ENCODE measurements at places on chromosomes 1 and 21.

DNA sequence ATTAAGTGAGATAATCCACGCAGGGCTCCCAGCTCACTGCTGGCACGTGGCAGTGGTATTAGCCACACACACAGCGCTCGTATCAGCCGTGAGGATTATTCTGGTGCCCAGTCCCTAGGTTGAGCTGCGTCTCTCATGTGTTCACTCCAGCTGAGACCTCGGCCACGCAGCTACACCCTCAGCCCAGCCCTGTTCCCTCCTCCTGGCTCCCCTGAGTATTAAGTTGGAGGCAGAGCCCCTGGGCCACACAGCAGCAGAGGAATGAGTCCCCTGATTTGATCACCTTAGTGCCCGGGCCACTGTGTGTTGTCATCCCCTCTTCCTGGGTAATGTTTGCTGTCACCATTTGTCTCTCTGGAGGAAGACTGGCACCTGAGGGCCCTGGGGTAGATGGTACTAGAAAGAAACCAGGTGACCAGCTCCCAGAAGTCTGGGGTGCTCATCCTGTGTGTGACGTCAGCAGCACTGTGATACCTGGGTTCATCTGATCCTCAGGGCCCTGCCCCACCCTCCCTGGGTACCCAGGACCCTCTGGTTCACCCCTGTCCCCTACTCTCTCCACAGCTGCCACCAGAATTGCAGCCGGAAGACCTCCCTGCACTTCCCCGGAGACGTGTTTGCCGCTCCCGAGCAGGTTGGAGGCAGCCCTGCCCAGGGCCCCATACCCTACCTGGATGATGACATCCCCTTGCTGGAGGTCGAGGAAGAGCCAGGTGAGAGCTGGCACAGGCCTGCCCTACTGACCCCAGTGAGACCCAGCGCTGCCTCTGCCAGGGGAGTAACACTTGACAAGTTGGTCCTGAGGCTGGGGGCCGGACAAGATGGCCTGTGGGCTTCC lies 40.1 kb downstream of the DISP3 start:
- no peak for DNase-seq

DNA sequence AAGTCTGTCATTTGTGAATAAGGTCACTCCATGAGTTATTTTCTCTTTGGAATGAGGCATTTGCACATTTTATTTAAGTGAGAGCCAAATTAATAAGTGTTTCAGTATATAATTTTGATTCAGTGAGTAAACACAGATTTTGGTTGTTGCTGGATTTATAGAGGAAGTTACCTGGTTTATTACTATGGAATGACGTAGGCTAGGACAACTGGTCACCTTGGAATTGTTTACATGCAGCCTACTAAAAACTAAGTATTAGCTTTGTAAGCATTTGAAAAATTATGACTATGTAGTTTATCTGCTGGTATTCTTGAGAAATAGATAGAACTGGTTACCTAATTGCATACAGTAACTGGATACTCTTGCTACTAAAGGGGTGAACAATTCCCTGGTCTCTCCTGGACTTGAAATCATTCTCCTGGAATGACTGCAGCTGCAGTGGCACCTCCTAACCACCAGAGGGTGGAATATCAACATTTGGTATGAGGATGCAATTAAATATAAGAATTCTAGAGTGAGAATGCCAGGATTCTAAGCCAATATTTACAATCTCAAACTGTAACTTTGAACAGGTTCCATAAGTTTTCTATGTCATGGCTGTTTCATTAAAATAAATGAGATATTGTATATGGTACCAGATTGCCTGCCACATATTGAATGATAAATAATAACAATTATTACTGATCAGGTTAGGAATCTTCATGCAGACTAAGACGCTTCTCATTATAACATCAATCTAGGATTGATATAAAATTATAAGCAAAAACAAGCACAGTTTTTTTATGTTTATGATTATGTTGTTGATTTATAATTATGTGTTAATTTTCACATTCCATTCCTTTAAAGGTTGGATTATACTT lies 3.5 kb upstream of the KRTAP27-1 start:
- DNase-seq, result peak; percentile 64

DNA sequence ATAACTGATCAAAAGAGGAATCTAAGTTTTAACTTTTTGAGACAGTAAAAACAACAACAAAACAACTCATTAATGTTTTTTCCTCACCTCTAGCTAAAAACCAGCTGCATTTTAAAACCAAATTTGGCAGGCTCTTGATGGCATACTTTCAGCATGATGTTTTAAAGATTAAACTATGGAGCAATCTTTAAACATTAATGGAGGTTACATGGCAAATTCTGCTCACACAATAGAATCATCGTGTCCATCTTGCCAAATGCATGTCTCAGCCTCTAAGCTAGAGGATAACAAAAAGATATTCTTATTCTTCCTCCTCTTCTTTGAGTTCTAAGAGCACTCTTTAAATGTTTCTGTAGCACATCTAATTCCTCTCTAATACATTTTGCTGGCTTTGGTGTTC lies 579.8 kb upstream of the PKN2 start:
- no peak for DNase-seq

DNA sequence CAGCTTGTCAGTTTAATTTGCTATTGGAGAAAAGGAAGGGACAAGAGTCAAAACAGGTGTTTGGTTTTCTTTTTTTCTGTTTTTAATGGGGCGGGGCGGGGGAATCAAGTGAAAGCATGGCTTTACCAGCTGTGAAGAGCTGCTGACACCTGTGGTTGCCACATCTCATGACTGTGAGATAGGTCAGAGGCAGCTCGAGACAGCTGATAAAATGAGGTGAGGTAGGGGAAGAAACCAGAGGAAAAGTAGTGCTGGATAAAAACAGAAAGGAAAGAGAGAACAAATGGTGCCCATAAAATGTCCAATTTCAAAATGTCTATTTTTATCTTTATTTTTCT lies 272.3 kb downstream of the NEGR1 start:
- peak; percentile 20 for DNase-seq

- DNase-seq, result peak; percentile 48
These were observed 403 bp upstream of the C1orf122 start for GRCh38 chr1:37807220-37807554.

- DNase-seq, result no peak
These were observed 167.2 kb downstream of the FMN2 start for GRCh38 chr1:240258910-240259309.

- no peak for DNase-seq
These were observed 49.4 kb upstream of the COG2 start for GRCh38 chr1:230592848-230593414.

GRCh38 chr1:111769517-111770146 lies 13.9 kb downstream of the DDX20 start:
- peak; percentile 83 for DNase-seq

DNA sequence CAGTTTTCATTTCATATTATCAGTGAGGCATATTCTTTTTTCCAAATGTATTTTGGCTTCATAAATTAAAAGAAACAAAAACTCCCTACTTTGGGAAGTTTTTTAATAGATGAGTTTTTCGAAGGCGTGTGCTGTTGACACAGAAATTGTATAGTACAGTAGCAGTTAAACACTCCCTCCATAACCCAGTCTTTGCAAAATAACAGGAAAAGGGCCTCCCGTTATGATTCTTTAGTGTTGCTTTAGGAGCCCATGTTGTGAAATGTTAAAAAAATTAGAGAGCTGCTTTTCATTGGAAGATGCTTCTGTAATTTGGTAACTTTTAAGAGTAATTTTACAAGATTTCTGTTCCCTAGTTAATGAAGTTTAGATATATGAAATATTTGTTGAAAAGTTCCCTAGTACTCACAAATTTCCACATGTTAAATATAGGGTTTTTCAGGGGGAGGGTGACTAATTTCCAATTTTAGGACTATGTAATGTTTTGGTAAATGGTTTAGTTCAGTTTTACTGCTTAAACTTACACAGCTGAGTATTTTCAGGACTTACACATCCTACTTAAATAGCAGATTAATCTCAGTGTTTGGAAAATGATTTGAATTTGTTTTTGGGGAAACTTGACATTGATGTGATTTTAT lies 2.0 kb downstream of the CAMSAP2 start:
- DNase-seq, result no peak

GRCh38 chr1:2269193-2269921 lies 41.2 kb downstream of the SKI start:
- no peak for DNase-seq

DNA sequence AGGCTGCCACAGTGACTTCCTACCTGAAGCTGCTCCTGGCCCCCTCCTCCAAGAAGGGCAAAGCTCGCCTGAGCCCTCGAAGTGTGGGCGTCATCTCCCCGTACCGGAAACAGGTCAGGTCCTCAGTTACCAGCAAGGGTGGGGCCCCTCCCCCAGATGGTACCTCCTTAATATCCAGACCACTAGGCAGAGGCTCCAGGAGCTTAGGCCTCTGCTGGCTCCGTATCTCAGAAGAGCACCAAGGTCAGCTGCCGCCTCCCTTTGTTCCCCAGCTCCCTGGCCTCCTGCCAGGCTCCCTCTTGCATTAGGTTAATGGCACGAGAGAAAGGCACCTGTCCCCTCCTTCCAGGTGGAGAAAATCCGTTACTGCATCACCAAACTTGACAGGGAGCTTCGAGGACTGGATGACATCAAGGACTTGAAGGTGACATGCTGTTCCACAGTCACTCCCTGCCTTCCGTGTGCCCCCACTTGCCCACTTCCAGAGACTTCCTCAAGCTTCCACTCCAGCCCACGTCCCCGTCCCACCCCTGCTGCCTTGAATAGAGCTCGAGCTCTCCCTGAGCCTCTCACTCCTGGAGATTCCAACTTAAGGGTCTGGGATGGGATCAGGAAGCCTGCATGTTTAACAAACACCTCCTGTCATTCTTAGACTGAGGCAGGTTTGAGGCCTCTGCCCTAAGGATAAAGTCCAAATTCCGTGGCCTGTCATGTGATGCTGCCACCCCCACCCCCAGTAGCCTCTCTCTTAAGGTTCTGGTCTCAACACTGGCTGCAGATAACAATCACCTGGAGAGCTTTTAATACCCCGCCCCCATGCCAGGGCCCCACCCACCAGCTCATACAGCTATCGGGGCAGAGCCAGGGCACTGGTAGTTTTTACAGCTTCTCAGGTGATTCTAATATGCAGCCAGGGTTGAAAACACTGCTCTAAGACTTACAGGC lies 8.3 kb downstream of the RHOC start:
- peak; percentile 43 for DNase-seq

DNA sequence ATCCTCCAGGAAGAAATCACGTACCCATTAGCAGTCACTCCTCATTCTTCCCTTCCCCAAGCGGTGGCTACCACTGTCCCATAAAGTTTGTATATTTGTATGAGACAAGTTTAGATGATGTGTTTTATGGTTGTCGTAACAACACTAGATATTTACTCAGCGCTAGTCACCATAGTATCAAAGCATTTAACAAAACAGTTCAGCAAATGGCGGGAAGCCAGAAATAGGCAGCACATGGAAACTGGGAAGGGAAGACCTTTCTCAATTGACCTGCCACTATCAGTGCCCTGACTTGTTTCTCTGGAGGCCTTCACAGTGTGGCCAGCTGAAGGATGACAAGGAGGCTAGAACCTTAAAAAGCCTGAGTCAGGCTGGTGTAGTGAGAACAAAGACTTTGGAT lies 31.1 kb downstream of the CNST start:
- no peak for DNase-seq

DNA sequence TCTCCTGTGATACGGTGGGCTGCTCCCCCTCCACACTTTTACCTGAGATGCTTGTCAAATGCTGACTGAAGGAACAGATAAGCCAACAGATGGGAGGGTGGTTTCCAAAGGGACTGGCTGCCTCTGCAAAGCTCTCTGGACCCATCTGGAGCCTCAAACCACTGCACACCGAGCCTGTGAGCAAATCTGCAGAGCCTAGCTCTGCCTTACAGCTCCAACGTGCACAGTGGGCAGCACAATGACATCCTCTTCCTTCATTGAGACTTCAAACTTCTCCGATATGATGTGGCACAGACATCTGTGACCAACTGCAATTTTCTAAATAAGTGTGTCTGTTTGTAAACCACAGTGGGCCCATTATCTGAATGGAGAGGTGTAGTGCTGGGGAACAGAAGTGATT lies 26.2 kb upstream of the KNCN start:
- no peak for DNase-seq

- no peak for DNase-seq
These were observed 129.6 kb downstream of the ZNF648 start for GRCh38 chr1:181931873-181932272.

DNA sequence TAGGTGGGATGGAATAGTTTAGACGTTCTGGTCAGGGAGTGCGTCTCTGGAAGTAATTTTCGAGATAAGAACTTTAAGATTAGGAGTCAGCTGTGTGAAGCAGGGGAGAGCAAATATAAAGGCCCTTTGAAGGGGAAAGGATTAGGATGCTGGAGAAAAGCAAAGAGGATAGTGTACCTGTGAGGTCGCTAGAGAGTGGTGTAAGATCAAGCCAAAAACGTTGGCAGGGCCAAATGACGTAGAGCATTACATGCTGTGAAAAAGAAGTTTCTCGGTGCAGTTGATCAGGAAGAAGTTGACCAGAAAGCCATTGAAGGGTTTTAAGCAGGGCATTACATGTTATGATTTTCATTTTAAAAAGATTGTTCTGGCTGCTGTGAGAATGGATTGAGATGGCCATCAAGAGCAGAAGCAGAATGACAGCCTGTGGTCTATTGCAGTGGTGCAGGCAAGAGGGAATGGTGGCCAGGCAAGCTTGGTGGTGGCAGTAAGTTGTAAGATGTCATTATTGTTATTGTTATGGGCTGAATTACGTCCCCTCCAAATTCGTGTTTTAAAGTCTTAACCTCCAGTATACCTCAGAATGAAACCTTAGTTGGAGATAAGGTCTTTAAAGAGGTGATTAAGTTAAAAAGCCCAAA lies 113.6 kb upstream of the KIF26B start:
- DNase-seq, result no peak

DNA sequence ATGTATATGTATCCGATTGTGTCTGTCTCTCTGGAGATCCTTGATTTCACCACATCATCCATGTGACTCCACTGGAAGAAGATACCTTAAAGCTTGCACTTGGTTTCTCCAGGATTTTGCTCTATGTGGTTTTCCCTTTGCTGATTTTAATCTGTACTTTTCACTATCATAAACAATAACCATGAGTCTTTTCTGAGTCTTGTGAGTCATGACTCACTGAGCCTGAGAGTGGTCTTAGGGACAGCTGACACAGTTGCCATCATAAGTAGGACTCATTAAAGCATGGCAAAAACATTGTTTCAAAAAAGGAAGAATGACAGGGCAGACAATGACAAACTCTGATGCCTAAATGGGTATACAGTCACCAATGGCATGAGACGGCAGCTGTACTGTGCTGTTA lies 226.2 kb downstream of the AKT3 start:
- DNase-seq, result no peak

DNA sequence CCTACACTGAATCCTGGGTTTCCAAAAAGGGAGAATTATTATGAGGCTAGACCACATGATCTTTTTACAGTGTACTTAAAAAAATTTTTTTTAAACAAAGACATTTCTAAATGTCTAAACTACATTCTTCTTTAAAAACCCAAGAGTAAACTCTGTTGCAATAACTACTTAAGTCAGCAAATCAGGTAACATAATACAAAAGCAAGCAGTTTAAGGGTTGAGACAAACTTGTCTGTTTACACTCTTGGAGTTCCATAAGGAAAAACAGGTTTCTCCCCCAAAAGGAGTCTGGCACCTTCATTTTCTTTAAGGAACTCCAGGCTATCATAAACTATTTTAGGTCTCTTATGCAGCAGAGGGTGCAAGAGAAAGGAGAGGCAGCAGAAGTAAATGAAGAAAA lies 12.5 kb upstream of the ANKRD45 start:
- no peak for DNase-seq

Measured in OCI-M1 (cell line).